Stimulated activated CD4-positive, alpha-beta T cell treated with anti-CD3 and anti-CD28 coated beads, Interleukin-15, amount 100 ng/mL, for 48 hours (primary cell): ENCODE measurements at places on chromosomes 6 and 20.

DNA sequence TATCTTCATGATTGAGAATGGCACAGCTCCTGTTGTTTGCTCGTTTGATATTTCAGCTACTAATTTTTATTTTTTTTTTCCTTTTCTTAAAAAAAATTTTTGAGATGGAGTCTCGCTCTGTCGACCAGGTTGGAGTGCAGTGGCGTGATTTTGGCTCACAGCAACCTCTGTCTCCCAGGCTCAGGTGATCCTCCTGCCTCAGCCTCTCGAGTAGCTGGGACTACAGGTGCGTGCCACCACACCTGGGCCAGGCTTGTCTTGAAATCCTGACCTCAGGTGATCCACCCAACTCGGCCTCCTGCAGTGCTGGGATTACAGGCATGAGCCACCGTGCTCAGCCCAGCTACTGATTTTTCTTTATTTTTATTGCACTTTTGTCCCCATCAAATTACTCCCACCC, 150.2 kb upstream of the SIM1 start:
- no peak for DNase-seq

DNA sequence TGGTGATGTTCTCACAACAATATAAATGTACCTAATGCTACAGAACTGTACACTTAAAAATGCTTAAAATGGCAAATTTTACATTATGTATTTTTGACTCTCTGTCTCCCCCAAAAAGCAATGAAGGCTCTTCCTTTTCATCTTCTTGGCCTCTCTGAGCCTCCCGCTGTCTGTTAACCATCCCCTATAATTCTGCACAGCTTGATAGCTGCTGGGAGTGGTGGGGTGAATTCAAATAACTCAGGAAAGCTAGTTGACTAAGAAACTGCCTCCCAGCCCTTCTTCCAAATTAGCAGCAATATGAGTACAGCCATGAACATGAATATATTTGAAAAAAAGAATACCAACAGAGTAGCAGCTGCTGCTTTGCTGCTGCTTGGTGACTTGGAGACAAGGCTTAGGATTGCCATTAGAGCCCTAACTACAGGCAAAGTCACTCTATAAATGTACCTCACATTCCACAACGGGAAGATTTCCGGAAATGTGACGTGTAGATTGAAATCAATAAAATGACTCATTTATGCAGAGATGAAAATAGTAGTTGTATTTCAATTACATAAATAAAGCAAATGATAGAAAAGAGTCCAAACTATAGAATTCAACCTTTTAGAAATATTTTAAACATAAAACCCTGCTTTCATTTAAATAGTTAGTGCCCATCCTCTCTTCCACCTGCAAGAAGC, 200.1 kb upstream of the HEY2 start:
- DNase-seq = no peak

DNA sequence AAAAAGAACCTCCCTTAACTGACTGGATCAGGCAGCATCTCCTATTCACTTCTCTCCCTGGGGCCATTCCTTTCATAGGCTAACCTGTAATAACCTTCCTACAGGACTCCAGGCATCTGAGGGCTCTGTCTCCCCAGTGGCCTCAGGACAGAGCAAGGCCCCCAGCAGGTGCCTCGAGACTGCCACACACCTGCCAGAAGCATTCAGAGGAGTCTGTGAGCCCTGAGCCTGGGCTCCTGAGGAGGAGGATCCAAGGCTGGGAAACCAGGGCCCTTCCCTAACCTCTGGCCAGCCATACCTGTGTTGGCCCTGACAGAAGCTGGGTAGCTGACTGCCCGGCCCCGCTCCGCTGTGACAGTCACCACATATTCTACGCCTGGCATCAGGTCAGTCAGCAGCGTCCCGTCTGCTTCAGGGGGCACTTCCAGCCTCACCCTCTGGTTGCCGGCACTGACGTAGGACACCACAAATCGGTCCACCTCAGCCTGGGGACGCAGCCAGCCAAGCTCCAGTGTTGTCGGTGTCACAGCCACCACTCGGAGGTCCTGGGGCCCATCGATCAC, 20.6 kb downstream of the TNXB start:
- no peak for DNase-seq

GRCh38 chr20:38883081-38883980, 42.9 kb upstream of the FAM83D start:
- no peak for DNase-seq

- DNase-seq = no peak
These were observed 711.3 kb upstream of the GJE1 start for GRCh38 chr6:141421378-141421777.

- DNase-seq = no peak
These were observed 18.5 kb upstream of the RNF39 start for GRCh38 chr6:30093951-30094661.

GRCh38 chr6:15443119-15443830, 197.4 kb downstream of the JARID2 start:
- no peak for DNase-seq

DNA sequence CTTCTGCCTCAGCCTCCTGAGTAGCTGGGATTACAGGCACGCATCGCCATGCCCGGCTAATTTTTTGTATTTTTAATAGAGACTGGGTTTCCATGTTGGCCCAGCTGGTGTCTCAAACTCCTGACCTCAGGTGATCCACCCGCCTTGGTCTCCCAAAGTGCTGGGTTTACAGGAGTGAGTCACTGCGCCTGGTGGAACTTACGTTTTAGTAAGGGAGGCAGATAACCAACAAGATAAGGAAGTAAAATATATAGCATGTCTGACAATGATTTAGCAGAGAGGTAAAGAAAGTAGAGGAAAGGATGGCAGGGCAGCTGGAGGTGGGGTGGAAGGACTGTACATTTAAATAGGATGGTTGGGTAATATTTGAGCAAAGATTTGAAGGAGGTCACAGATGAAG, 12.8 kb upstream of the MYMX start:
- no peak for DNase-seq

DNA sequence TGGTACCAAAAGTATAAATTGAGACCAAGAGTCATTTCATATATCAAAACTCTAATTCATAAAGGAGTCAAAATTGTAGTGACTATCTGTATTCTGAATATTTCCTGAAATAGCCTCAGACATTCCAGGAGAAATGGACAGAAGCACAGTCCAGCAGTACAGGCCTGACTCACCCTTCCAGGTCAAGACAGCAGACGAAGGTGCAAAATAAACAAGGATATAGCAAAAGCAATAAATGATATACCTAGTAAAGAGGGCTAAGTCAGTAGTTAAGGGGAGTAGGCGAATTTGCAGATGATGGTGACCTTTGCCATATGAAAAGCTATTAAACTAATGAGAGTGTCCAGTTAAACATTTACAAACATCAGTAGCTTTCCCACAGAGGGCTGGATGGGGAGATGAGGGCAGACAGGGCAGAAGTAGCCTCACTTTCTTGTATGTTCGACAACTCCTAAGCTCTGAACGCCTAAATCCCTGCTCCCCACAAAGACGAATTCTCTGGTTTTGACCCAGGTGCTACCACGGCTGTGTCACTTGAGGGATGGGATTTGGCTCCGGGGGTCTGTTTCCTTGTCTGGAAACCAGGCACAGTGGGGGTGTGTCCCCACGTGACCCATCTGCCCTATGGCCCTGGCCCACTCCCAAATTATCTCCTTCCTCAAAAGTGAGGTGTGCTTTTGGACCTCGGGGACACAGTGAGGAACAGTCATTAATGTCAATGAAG, 3.6 kb upstream of the SLC52A3 start:
- DNase-seq = no peak

GRCh38 chr6:166473886-166474571, 91.3 kb upstream of the MPC1 start:
- DNase-seq = no peak

- peak; percentile 18 for DNase-seq
These were observed 38.3 kb upstream of the SLC32A1 start for GRCh38 chr20:38685853-38686473.

DNA sequence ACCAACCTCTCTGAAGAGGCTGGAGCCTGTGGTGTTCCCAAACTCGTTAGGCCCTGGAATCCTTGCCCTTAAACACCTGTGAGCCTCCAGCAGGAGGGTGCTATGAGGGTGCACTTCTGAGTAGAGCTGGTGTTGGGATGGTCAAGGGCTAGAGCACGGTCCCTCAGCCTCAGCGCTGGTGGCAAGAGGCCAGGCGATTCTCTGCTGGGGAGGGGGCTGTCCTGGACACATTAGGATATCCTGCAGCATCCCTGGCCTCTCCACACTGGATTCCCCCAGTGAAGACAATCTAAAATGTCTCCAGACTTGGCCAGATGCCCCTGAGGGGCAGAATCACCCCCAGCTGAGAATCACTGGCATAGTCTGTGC, 157.8 kb downstream of the SYCP2 start:
- DNase-seq = no peak
